ENCODE measurements at places on chromosomes 5 and 9.

- DNase-seq, result no peak
Measured at GRCh38 chr5:39198127-39198526, 21.2 kb downstream of the FYB1 start.

DNA sequence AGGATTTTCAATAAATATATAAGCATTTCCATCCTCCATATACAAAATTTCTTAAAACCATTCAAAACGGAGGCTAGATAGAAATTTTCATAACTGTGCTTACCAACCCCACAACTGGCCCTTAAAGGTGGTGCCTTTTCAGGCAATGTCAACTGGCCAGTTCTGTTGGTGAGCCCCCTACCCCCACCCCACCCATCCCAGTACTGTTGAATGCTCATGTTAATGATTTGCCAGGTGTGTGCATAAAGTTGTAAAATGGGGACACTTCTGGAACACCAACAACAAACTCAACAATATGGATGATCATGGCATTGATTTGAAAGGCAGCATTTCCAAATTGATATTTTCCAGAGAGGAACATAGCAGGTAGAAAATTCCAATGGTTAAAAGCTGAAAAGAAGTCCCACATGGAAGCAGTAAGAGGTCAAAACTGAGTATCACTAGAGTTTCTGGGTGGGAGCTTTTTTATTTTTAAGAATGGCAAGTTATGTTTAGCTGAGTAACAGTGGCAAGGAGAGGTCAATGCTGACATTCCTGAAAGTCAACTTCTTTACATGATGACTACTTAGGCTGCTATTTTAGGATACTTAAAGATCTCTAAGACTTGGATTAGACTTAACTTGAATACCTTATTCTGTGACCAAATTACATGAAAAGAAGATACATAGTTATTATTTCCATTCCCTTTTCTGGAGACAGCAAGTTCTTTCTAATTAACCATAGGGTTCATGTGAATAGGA, 2.7 kb downstream of the LEAP2 start:
- peak; percentile 25 for DNase-seq

DNA sequence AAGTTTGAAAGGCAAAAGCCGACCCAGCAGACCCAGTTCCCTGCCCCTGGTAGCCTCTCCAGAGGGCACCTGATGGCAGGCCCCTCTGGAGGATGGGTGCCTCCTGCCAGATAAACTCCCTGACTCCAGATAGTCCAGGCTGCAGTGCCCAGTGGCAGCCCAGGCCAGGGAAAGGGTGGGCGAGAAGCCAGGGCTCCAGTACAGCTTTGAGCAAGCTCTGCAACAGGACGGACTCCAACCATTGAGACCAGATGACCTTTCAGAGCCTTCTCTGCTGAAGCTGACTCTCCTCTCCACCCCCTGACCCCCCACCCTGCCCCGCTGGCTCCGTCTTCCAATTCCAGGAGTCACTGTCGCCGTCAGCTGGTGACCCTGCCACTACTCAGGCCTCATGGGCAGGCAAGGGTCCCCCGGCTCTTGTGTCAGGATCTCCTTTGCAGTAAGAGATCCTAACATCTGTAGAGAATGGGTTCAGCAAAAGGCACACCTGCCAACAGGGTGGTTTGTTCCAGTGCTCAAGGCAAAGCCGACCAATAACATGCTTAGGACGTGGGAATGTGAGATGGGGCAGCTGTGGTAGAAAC, 15.5 kb upstream of the FCN1 start:
- DNase-seq, result no peak

DNA sequence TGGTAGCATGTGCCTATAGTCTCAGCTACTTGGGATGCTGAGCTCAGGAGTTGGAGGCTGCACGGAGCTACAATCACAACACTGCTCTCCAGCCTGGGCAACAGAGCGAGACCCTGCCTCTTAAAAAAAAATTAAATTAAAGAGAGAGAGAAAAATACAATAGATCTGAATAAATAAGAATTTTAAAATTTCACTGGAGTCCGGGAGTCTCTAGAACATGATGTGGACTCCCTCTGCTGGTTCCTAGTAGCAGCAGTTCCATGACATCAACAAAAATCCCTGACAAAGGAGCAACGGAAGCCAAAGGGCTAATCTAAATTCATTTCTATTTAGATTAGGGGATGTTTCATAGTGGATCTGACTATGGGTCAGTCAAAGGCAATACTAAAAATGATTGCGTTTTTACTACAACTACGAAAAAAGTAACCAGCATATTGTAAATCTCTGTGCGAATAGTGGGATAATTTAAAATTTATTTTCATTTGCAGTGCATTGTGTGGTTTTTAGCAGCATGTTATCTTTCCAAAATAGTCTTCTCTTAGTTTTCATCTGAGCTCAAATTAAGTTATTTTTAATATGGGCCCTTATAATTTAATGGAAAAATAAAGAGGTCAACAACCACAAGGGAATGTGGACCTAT, 6.7 kb downstream of the INIP start:
- DNase-seq, result no peak

GRCh38 chr9:82284758-82285157, 296.2 kb downstream of the SPATA31D1 start:
- no peak for DNase-seq

GRCh38 chr5:166795756-166796155, 1495.7 kb upstream of the WWC1 start:
- DNase-seq, result no peak

DNA sequence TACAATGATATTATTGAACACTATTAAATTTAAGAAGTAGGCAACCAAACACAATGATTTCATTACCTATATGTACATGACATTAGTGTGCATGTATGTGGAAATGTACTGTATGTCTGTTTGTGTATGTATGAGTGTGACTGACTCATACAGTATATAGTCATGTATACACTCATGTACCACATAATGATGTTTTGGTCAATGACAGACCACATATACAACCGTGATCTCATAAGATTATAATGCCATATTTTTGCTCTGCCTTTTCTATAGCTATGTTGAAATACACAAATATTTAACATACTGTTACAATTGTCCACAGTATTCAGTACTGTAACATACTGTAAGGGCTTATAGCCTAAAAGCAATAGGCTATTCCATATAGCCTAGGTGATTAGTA, 19.7 kb downstream of the SVEP1 start:
- peak; percentile 63 for DNase-seq

- DNase-seq, result no peak
Measured at GRCh38 chr5:111776913-111777781, 20.2 kb upstream of the NREP start.

GRCh38 chr5:38479315-38479904, 77.0 kb downstream of the LIFR start:
- DNase-seq, result no peak
